ENCODE measurements at places on chromosomes 5 and 9.

GRCh38 chr5:93875693-93876092, 134.3 kb upstream of the POU5F2 start:
- no peak for DNase-seq

- DNase-seq: no peak
Measured at GRCh38 chr5:50302815-50303490, 138.1 kb downstream of the EMB start.

GRCh38 chr5:8462565-8462964, 593.6 kb downstream of the MTRR start:
- DNase-seq: no peak

DNA sequence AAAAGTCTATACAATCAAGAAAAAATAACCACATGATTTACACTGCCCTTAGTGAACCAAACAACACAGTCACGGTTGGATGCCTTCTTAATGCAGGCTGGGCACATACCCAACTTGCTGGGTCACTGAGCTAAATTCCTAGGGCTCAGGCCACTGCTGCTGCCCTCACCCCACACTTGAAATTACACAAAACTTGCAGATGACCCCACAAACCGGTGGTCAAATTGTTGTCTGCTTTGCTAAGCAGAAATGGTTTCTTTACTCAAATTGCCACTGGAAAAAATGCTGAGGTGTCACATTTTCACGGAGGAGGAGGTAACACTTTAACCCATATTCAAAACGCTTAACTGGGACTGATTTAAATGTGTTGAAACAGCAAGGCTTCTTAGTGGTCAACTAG, 62.4 kb downstream of the HMHB1 start:
- DNase-seq: no peak

DNA sequence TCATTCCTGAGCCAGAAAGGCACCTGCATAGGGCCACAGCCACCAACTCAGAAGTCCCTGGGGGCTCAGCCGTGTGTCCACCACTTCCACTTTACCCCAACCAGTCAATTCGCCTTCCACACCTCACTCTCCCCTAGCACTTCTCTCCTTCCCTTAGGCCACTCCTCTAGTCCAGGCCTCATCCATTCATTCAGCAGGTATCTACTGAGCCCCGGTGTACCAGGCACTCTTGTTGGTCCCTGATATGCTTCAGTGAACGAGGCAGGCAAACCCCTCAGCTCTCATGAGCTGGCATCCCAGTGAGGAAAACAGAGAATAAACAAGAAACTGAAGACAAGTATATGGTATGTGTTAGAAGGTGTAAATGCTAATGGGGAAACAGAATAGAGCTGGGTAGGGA, 28.7 kb downstream of the NDUFA8 start:
- DNase-seq: no peak

DNA sequence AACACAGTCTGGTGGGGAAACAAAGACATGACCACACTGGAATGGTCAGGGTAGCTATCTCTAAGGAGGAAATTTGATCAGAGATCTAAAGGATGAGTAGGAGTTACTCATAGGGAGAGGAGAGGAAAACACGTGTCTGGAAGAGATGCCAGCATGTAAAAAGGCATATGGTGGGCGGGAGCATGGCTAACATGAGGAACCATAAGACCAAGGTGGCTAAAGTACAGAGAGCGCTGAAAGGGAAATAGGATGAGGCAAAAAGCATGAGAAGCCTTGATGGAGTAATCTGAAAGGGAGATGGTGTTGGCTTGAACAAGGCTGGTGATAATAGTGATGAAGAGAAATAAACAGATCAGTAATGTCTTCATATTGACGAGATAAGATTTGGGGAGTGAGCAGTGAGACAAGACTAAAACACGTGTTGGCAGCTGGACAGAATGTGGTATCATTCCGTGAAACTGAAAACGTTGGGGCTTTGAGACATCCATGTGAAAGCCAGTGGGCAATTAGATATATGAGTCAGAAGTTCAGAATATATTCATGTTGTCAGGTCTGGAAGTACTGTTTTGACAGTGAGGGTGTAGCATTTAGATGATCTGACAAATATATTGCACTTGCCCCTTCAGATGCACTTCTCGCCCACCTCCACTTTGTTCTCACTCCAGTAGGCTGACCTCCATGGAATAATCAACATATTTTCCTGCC, 209.1 kb upstream of the KCNN2 start:
- no peak for DNase-seq

GRCh38 chr9:26811106-26811505, 81.5 kb downstream of the CAAP1 start:
- DNase-seq: no peak

GRCh38 chr5:170656346-170656745, 127.2 kb upstream of the GABRP start:
- no peak for DNase-seq

DNA sequence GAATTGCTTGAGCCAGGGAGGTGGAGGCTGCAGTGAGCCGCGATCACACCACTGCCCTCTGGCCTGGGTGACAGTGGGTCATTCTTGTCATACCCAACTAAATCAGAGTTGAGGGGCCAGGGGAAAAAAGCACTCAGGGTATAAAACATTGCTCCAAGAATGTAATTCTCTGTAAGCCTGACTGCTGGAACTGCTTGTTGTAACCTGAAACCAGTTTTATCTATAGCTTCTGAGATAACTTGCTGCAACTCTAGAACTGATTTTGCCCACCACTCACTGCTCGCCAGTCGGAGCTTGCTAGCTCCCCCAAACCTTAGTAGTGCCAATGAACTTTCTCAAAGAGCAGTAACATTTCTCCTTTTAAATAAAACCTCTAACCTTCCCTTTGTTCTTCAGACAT, 9.6 kb upstream of the MSH3 start:
- no peak for DNase-seq

DNA sequence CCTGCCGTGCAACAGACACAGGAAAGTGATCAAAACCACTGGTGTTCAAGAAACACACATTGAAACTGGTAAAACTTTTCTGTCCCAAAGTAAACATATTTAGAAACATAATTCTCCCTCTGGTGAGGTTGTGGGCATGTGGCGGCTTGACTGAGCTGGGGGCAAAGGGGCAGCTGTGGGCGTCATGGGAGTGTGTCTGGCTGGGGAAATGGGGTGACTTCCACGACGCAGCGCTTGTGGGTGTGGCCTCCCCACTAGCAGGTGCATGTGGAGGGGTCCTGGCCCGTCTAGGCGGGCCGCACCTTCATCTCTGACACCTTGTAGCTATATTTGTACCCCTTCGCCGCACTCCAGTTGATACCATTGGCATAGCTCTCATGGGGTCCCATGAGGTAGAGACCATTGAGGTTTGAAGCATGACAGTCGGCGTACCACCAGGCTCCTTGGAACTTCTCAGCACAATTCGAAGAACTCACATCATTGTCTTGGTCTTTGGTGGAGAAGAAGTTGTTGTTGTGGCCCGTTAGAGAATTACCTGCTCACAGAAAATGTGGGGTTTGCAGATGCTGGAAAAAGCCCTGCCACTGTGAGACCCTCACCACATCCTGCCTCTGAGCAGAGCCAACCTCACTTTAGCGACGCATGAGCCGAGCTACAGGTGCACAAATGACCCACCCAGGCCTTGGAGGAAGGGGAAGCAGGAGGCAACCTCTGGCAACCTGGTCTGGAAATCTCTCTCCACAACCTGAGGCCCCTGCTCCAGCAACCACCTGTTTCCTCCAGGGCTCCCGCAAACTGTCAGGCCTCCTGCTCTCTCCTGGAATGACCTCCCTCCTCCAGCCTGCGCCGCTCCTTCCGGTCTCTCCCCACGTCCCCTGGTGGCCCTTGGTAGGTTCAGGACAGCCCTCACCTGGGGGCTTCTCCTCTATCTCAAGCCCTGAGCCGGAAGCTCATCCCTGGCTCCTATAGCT, 7.9 kb downstream of the FCN1 start:
- no peak for DNase-seq

GRCh38 chr5:91373006-91373405, 10.1 kb downstream of the ARRDC3 start:
- DNase-seq: no peak

DNA sequence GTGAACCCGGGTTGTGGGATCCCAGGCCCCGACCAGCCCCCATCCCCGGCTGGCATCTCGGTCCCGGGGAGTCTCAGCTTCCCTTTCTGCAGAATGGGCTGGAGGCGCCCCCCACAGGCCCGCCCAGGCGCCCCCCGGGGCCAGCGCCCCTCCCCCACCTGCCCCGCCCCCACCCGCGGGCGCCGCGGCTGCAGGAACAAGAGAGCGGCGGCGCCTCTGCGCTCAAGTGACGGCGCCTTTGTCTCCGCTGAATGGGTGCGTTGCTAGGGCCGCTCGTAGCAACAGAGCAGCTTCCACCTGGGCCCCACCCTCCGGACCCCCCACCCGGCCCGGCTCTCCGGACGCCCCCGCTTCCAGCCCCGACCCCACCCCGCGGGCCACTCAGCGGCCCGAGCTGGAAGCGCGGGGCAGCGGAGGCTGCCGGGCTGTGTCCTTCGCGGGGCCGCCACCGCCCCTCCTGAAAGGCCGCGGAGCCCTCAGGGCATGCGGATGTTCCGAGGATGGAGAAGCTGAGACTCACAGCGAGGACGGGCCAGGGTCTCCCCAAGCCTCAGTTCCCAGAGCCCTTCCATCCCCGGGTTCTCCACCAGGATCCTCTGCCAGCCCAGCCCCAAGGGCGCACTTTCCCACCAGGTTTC, 27.5 kb downstream of the ADGRD2 start:
- no peak for DNase-seq

- no peak for DNase-seq
Measured at GRCh38 chr5:95871146-95871806, 48.8 kb upstream of the GLRX start.

- no peak for DNase-seq
Measured at GRCh38 chr5:165622864-165623536, 2117.6 kb downstream of the MAT2B start.

- no peak for DNase-seq
Measured at GRCh38 chr5:123209502-123210027, 120.5 kb downstream of the PRDM6 start.

GRCh38 chr9:125964702-125965225, 217.6 kb downstream of the PBX3 start:
- DNase-seq: no peak

DNA sequence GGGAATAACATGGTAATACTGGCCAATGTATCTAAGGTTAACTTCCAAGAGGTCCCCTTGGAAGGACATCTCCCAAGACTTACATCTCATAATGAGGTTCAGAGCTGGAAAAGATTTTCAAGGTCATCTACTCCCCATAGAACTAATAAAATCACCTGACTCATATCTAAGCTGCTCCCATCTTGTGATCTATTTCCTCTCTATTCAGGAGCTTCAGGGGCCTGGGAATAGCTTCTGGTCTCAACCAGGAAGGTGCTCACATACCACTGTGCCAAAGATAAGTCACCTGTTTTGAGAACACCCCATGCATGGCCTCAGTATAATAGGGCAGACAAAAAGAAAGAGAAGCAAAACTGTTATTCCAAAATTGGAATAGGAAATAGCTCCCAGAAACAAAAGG, 74.2 kb downstream of the OXCT1 start:
- no peak for DNase-seq

GRCh38 chr5:76960004-76960625, 7.3 kb downstream of the CRHBP start:
- DNase-seq: no peak

DNA sequence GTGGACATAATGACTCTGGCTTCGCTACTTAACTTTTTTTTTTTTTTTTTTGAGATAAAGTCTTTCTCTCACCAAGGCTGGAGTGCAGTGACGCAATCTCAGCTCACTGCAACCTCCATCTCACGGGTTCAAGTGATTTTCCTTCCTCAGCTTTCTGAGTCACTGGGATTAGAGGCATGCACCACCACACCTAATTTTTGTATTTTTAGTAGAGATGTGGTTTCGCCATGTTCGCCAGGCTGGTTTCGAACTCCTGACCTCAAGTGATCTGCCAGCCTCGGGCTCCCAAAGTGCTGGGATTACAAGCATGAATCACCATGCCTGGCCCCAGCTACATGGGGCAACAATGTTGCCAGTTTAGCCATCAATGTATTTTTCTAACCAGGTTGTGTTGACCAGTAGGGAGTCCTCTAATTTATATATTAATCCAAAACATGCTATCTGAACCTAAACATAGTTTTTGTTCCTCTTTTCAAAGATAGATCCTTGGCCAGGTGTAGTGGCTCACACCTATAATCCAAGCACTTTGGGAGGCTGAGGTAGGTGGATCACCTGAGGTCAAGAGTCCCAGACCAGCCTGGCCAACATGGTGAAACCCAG, 120.3 kb upstream of the LHFPL2 start:
- no peak for DNase-seq

- no peak for DNase-seq
Measured at GRCh38 chr9:92170848-92171247, 55.6 kb upstream of the SPTLC1 start.

DNA sequence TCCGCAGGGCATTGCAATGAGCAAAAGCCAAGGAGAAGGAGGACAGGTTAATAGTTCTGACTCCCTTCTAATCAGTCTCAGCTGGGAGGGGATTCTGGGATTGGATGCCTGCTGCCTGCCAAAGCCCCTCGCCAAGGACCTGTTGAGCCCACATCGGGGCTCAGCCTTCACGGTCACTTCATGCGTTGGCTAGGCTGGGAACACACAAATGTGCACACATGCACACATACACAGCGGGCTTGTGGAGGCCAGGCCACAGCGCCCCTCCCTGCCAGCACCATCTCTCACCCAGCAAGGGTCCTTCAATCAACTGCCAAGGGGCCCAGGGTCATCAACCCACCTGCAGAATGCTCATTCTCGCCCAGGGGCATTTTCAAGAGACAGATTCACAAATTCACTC, 113.9 kb downstream of the C5orf15 start:
- DNase-seq: no peak

- no peak for DNase-seq
Measured at GRCh38 chr9:112819635-112820496, 69.3 kb downstream of the SNX30 start.

DNA sequence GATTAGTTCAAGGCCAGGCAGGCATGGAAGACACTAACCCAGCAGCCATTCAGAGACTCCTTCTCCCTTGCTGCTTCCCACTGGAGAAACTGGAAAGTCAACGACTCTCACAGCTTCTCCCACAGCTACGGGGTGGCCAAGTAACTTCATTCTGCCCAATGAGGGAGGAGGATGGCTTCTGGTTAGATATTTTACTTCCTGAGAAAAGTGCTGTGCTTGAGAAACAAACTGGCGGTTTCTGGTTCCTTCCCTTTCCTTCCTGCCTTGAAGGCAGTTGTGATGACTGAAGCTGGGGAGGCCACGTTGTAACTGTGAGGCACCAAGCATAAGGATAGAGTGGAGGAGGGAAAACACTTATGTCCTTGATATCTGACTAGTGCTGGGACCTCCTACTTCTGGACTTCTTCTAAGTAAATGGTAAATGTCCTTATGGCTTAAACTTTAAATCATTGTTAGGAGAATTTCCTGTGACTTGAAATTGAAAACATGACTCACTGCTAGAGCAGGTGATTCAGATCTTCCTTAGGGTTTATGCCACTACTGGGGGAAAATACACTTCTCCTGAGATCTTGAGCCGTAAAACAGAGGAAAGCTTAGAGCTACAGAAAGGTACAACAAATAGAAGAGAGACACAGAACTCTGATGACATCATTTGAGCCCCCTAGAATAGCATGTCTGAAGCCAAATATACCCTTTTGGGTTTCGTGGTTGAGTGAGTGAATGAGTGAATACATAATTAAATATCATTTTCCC, 3.1 kb upstream of the GNPDA1 start:
- peak; percentile 52 for DNase-seq

- no peak for DNase-seq
Measured at GRCh38 chr9:70760228-70760627, 345.8 kb upstream of the KLF9 start.

- no peak for DNase-seq
Measured at GRCh38 chr5:167413506-167413905, 877.9 kb upstream of the WWC1 start.

GRCh38 chr5:2917524-2917923, 166.0 kb upstream of the IRX2 start:
- no peak for DNase-seq
